Pons (tissue), 1 donor: ENCODE measurements at places on chromosomes 1 and 21.
A peak's percentile ranks its signal among the peaks of the same experiment; 100 is the strongest.

GRCh38 chr1:98098473-98098872 lies 177.6 kb upstream of the DPYD start:
- no peak for DNase-seq

GRCh38 chr1:18950401-18951026 lies 6.0 kb downstream of the IFFO2 start:
- no peak for DNase-seq

DNA sequence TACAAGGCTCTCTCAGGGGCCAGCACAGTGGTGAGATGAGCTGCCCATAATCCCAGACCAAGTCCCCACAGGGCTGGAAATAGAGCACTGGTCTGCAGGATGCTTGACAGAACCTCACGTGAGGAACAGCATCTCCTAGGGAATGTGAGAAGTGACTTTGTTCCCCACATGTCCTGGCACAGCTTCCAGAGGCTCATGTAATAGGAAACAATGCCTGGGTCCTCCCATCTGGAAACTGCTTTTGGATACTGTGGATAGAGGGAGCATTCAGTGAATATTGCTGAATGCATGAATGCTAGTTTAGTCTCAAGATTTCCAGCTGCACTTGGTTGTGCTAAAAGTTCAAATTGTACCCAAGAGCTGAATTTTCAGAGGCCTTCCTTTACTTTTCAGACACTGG lies 146.2 kb downstream of the TNR start:
- DNase-seq = peak; percentile 66

DNA sequence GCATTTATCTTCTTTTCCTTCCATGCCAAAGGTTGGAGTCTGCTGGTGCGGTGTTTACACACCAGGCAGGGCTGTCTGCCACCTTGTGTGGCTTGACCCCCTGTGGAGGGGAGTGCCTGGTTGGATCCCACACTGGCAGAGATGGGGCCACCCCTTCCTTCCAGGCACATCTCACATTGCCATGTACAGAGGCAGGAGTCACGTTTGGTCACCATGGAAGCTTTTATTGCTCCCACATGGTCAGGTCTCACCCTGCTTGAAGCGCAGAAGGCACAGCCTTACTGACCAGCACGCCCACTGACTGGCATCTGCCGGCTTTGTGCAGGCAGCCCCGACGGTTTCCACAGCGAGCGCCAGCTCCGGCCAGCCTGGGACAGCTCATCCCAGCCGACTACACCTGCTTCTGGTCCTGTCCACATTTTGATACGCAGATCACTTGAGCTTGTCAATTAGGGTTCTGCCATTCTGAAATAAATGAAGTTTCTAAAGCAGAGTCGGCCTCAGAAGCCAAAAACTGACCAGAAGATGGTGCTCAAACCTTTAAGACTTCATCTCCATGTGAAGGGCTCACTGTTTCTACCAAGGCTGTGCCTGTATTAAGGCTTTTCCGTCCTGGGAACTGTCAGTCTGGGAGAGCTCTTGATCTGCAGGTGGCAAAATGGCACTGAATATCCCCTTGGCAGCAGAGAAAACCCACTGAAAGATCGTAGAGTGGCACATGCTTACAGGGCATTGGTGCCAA lies 35.6 kb upstream of the EPHA8 start:
- DNase-seq = peak; percentile 18

GRCh38 chr1:203093754-203094410 lies 8.1 kb upstream of the MYOG start:
- no peak for DNase-seq

DNA sequence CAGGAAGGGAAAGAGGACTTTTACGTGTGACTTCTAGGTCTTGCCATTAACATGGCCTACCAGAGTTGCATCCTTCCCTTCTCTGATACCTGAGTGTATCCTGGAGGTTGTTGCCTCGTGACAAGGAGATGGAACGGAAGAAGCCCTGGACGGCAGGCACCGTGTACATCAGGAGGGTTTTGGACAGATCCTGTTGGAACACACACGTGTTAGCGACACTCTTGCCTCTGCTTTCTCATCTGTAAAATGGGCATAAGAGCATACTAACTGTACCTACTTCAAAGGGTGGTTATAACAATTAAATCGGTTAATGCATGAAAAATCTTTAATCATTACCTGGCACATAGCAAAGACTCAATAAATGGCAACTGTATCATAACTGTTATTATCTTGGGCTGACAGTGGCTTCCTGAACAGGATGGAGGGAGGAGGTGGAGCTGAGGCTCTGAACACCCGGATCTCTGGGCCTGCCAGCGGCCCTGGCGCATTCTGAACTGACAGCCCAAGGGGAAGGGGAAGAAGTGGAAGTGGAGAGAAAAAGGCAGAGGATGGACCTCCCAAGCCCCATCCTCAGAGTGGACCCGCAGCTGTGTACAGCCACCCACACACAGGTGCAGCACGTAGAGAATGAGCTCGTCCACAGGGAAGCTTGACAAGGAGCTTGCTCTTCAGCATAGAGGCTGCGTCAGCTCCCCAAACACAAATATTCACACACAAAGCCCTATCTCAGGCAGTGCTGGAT lies 30.2 kb upstream of the EXOSC10 start:
- no peak for DNase-seq

DNA sequence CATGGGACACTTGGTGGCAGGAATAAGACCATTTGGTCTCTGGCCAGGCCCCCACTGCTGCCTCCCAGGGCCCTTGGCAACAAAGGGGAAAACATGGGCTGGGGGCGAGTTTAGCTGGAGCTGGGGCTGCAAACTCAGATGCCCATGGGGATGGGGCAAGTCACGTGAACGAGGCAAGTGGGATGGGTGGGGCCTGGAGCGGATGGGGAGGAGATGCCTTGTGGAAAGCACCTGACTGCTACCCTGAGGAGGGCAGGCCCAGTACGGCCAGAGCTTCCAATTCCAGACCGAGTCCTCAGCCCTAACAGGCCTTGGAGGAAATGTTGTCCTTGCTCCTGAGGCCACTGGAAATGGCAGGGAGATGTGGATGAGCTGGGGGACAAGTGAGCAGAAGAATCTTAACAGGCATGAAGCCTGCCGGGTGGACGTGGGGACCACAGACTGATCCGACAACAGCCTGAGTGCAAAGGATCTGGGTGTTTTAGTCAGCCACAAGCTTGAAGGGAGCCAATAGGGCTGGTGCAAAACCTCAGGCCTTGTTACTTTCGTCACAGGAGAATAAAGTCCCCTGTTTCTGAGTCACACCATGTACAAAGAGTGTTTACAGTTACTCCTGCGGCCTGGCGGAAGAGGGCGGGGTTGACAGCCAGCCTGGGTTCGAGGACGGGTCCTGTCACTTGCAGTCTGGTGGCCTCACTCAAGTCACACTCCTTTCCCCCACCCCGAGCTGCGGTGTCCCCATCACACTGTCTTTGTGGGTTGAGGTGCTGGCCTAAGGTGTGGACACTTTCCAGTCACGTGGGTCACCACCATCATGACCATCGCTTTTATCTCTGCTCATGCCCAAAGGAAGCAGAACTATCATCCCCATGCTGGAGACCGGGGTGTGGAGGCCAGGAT lies 19.1 kb downstream of the RUNX3 start:
- DNase-seq = no peak

GRCh38 chr1:99682291-99682751 lies 36.4 kb downstream of the PALMD start:
- DNase-seq = no peak

DNA sequence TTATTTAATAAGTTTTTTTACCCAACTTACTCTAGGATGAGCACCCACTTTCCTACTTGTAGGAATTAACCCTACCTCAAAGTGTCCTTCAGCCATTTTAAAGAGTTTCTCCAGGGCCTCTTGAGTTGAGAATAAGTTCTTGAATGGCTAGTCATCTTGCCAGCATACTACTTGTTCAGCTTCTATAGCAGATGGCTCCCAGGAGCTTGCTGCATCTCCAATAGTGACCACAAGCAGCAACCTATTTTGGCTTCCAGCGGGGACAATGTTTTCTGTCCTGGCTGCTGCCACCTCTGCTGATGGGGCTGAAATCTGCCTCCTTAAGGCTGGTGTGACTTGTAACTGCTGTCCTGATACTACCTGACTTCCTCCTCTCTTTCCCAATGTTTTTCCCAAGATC lies 20.8 kb upstream of the PIK3R3 start:
- no peak for DNase-seq

DNA sequence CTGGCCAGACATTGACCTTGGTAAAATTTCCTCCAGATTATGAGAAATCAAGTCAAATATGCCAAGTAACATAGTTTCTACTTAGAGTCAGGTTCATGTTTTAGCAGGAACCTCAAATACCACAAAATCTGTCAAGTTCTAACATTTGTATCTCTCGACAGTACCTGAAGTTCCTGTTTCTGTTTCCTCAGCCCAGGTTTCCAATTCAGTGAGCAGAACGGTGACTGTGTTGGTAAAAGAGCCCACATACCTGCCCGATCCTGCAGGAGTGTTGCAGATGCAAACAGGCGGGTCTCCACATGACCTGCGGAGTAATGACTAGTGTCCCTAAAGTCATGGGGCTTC lies 57.9 kb upstream of the LGALS8 start:
- no peak for DNase-seq

DNA sequence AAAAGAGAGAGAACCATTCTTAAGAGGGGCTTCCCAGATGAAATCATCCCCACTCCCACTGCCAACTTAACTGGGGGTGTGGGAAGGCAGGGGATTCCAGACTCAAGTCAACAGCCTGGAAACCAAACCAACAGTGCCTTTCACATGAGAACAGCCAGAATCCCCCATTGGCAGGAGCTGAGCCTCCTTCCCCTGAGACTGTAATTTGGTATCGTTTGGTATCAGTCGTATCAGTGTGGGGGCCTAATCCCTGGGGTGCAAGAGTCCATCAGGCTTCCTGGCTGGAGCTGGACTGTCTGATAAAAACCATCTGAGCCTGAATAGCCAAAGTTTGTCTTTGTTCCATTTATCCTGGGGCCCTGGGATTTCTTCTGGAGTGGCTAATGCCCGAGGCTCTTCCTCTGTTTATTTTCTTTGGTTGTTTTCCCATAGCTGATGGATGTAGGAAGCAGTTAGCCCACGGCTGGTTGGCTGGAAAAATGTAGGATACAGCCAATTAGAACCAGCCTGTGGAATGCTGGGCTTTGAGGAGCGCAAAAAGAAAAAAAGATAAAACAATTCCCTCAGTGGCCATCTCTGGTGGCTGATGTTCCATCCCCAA lies 84.6 kb downstream of the LAMC2 start:
- DNase-seq = no peak

- no peak for DNase-seq
Measured at GRCh38 chr1:180094705-180095295, 59.9 kb upstream of the QSOX1 start.

GRCh38 chr1:177706977-177707376 lies 262.9 kb downstream of the SEC16B start:
- no peak for DNase-seq

DNA sequence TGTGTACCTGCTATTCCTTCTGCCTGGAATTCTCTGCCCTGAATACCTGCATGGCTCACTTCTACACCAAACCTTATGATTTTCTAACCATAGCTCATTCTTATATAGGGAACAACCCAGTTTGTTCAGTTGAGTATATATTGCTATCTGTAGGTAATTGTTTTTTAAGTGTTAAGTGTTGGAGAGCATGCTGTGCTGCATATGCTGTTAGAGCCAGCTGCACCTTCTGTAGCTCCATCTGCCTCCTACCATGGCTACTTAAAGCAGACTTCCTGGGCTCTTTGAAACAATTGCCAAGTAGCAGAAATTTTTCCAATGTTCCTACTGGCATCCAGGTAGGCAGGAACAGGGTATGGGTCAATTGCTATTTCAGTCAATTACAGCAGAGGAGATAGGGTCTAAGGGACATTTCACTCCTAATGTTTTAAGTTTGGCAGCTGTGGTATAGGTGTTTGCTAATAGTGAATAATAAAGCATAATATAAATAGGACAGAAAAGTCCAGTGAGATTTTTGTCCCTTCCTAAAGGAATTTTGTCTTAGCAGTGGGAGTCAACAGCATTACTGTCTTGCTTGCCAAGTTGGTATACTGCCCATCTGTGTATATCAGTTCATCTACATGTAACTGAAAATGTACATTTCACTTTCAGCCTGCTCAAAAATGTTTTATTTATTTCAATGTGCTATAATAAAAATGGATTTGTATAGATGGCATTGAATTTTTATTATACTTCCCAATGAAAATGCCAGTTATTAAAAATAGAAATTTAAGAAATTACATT lies 34.0 kb upstream of the C1orf115 start:
- peak; percentile 2 for DNase-seq

DNA sequence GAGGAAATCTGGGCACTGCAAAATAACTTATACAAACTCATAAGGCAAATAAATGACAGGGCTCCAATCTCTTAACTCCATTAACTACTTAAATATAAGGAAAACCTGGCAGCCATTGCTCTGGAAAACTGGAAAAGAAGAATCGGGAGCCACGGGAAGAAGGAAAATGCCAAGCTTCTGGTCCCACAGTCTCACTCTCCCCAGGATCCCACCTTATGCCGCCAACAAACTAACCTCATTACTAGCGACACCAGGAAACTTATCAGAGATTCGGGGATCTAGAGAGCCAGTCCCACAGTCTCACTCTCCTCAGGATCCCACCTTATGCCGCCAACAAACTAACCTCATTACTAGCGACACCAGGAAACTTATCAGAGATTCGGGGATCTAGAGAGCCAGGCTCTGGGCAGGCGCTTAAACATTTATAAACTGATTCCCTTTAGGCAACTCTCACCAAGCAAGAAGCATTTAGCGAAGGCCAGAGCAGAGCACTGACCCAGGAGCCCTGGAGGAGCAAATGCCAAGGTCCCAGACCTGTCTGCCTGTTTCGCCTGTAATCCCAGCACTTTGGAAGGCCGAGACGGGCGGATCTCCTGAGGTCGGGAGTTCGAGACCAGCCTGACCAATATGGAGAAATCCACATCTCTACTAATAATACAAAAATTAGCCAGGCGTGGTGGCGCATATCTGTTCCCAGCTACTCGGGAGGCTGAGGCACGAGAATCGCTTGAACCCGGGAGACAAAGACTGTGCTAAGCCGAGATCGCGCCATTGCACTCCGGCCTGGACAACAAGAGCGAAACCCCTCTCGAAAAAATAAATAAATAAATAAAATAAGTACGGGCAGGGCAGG lies 720 bp downstream of the PSMB2 start:
- no peak for DNase-seq

DNA sequence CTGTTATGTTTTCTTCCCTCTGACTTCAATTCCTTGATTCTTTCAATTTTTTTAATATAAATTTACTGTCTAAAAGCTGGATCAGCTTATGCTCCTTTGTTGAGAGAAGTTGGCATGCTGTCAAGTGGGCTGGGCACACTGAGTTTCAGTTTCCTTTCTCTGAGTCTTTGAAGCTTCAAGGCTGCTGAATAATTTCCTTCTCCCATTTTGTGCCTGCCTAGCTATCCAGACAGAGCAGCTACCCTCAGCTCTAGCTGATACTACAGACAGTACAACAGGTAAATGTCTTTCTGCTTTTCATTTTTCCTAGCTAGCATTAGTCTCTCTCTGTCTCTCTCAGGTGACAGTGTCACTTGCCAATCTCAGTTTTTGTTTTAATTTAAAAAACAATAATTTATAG lies at the start of gene IFI44:
TSS of gene IFI44 (plus strand) at position 204 of the 400 bp plus-strand sequence. CDS start 365 bp downstream, outside the sequence.
- peak; percentile 91 for DNase-seq
